SJCRH30 (cell line): ENCODE measurements at places on chromosomes 7 and 10. TPM values are rescaled to one million over a fixed set of nuclear protein-coding genes. Genes with fewer than 3 reads are reported as not detected.

Gene ZC3HAV1L
- 57.1 and 62.4 TPM in 2 replicates for total RNA-seq

Gene NRAP
- not detected in 2 replicates for total RNA-seq

Gene OR9A2
- not detected in 2 replicates for total RNA-seq

Gene SCRN1
- 162 and 171 TPM in 2 replicates for total RNA-seq

Gene SDK1
- total RNA-seq = 3.4 and 6.0 TPM in 2 replicates

GRCh38 chr10:124629415-124629814, 114.8 kb downstream of the FAM53B start:
- H3K27ac ChIP-seq = no peak overlapping the region
- peaks cover 28% of the 10 kb centered on the region for H3K4me1 ChIP-seq
- no peak for DNase-seq
- H3K36me3 ChIP-seq = no peaks in the 10 kb centered on the region

DNA sequence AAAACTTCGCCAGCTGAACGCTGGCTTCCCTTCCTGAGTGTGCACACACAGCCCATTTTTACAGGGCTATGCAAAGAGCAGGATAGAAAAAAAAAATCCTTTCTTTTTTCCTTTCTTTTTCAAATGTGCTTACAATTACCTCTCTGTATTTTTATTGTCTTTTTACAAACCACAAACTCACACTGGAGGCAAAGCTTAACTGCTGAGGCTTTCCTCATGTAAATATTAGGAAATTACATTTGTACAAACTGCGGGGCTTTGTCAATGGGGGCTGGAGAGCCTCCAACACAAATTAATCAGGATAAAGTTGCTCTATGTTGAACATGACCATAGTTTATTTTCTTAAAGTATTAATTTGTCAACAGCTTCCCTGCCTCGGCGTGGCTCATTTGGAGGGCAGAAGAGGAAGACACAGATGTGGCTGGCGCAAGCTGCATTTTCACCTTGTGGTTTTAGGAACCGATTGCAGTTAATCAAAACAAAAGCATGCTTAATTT, 411.7 kb upstream of the MKI67 start:
- DNase-seq = peak; percentile 32
- no peak overlapping the region for H3K4me3 ChIP-seq
- no peaks in the 10 kb centered on the region; the same call in 1 of the 2 replicates for H3K4me1 ChIP-seq
- no peaks in the 10 kb centered on the region for H3K36me3 ChIP-seq
- no peak overlapping the region for H3K27ac ChIP-seq

- H3K4me3 ChIP-seq = no peak overlapping the region
- no peaks in the 10 kb centered on the region for H3K27me3 ChIP-seq
- H3K36me3 ChIP-seq = no peaks in the 10 kb centered on the region
- H3K4me1 ChIP-seq = no peaks in the 10 kb centered on the region
- no peak for DNase-seq
Measured at GRCh38 chr7:81201188-81201587, 282.3 kb upstream of the SEMA3C start.

DNA sequence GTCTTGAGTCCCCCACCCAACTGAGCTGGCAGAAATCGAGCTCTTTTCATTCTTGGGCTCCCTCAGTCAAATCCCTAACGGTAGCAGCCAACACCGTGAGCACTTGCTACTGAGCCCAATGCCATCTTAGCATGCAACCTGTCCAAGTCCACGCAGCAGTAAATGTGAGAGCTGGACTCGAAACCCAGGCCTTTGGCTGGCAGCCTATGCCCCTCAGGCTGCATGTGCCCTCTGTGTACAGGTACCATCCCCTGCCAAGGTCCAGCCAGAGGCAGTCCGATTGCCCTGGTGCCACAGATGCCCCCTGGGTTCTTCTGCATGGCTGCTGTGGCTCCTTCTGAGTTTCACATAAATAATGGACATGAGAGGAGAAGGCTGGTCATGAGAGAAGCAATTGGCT, 1.2 kb upstream of the TMEM273 start:
- no peak for DNase-seq
- H3K27me3 ChIP-seq = no peaks in the 10 kb centered on the region
- H3K27ac ChIP-seq = no peak overlapping the region
- H3K4me3 ChIP-seq = no peak overlapping the region
- H3K36me3 ChIP-seq = no peaks in the 10 kb centered on the region

DNA sequence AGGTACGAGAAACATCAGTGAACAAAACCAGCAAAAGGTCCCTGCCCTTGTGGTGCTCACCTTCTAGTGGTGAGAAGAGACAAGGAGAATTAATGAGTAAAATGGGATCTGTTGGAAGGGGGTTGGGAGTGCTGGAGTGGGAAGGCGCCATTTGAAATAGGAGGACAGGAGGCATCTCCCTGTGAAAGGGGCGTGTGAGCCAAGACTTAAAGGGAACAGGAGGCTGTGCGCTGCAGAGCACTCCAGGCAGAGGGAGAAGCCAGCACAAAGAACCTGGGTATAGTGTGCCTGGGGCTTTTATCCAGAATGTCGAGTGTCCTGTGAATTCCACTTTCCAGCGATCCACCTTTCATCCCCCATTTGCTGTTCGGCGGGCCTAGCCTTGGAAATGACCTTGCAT, 497.9 kb upstream of the GALNT17 start:
- no peak overlapping the region for H3K4me3 ChIP-seq
- no peaks in the 10 kb centered on the region for H3K36me3 ChIP-seq
- H3K4me1 ChIP-seq = no peaks in the 10 kb centered on the region
- H3K27me3 ChIP-seq = no peaks in the 10 kb centered on the region

- H3K4me1 ChIP-seq = no peaks in the 10 kb centered on the region
- no peak overlapping the region for H3K4me3 ChIP-seq
- H3K36me3 ChIP-seq = no peaks in the 10 kb centered on the region
- DNase-seq = peak; percentile 58
- H3K27me3 ChIP-seq = no peaks in the 10 kb centered on the region
- H3K27ac ChIP-seq = no peak overlapping the region
Measured at GRCh38 chr7:158595068-158595467, 7.4 kb upstream of the PTPRN2 start.

DNA sequence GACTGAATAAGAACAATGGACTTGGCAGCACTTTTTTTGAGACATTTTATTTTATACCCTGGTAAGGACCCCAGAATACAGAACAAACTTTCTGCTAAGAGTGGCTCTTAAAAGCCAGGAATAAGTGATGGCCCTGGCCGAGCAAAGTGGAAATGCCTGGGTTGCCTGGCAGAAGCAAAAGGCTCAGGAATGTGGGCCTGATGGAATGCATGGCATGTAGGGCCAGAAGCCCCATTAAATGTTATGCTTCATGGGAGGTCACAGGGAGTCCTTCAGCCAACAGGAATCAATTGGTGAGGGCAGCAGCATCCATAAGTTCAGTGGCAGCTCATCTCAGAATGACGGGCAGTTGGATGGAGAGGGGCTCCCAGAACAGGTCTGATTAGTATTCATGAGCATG, 301.5 kb upstream of the CACNA2D1 start:
- no peak overlapping the region for H3K4me3 ChIP-seq
- H3K4me1 ChIP-seq = peaks cover 10% of the 10 kb centered on the region
- H3K36me3 ChIP-seq = no peaks in the 10 kb centered on the region

GRCh38 chr10:9951481-9952257, 1066.0 kb upstream of the CELF2 start:
- no peak overlapping the region for H3K27ac ChIP-seq
- H3K27me3 ChIP-seq = no peaks in the 10 kb centered on the region
- H3K4me1 ChIP-seq = no peaks in the 10 kb centered on the region
- no peak overlapping the region for H3K4me3 ChIP-seq

DNA sequence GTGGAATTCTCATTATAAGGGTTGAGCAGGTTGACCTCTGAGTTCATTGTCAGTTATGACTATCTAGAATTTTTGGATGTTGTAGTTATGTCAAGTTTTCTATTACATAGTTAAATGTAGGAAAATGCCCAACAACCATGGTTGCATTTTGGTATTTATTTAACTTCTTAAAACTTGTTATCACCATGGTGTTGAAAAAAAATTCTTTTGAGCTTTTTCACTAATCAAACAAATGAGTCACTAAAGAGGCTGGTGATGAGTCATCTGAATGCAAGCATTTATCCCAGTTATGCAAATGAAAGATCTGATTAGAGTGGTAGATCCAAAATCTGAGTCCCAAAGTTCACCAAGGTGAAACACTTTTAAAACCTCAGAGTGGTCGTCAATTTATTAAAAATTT, 624.7 kb upstream of the IGFBP3 start:
- no peak for DNase-seq
- no peaks in the 10 kb centered on the region for H3K27me3 ChIP-seq
- no peak overlapping the region for H3K4me3 ChIP-seq
- no peaks in the 10 kb centered on the region for H3K36me3 ChIP-seq

DNA sequence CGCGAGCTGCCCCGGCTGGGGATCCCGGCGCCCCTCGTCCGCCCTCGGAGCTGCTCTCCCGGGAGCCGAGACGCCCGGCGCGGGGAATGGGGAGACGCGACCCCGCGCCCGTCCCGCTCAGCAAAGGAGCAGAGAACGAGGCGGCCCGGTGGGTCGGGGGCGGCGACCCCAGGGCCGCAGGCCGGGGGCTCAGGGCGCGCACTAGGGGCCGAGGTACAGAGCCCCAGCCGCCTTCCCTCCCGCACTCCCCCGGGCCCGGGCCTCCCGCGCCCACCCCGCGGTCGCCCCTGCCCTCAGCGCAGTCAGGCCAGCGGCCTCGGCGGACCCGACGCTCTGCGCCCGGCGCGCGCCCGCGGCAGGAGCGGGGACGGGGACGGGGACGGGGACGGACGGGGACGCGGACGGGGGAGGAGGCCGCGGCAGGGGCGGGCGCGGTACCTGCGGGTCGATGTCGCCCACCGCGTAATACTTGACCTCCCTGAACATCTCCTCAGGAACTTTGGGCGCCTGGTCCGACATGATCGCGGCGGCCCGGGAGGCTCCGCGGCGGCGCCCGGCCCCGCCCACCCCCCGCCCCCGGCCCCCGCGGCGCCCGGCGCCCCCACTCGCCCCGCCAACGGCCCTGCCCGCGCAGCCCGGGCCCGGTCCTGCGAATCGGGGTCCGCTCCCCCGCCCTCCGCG, 373 bp downstream of the PAXIP1 start:
- H3K4me3 ChIP-seq = peak overlapping the region; percentile 99
- H3K27me3 ChIP-seq = no peaks in the 10 kb centered on the region
- peak overlapping the region; percentile 98 for H3K27ac ChIP-seq
- peak; percentile 58 for DNase-seq
- H3K36me3 ChIP-seq = peaks cover 15% of the 10 kb centered on the region

DNA sequence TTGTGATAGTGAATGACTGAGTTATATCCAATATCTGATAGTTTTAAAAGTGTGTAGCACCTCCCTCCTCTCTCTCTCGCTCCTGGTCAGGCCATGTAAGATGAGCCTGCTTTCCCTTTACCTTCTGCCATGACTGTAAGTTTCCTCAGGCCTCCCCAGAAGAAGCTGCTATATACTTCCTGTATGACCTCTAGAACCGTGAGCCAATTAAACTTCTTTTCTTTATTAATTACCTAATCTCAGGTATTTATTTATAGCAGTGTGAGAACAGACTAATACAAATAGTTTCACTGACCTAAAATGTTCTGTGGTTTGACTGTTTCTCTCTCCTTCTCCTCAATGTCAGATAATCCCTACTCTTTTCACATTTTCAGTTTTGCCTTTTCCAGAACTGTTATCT, 321.3 kb upstream of the MBL2 start:
- no peak overlapping the region for H3K4me3 ChIP-seq
- no peaks in the 10 kb centered on the region for H3K36me3 ChIP-seq
- H3K4me1 ChIP-seq = no peaks in the 10 kb centered on the region
- H3K27me3 ChIP-seq = no peaks in the 10 kb centered on the region
- no peak overlapping the region for H3K27ac ChIP-seq
- no peak for DNase-seq

DNA sequence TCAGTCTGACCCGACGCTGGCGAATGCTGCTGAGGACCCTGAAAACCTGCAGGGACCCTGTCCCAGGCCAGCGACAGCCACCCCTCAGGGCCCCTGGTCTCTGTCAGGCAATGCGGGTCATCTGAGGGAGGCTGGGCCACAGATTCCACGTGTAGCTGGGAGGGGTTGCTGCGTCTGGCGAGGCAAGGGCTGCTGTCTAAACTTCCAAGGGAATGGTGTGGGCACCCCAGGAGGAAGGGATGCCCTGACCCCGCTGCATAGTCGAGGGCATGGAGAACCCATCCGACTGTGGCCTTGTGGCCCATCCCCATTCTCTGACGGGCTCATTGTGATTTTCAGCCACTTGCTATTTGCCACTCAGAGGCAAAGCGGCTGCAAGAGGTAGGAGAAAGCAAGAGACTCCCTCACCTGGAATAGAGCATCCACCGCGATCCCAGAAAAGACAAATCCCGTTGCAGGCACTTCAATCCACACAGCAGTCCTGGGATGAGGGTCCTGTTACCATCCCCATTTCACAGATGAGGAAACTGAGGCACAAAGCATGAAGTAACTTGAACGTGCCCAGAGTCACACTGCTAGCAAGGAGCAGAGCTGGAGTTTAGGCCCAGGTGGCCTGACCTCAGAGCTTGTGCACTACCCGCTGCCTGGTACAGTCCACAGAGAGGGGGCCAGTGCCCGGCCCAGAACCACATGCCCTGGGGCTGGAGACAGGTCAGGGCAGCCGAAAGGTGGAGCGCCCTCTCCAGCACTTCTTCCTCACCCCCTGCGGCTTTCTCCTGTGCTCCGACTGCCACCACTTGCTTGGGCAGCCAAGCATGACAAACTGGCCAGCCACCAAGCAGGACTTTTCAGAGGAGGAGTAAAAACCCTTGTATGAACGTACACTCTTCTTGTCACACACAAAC, 163.8 kb upstream of the KLF14 start:
- H3K4me3 ChIP-seq = no peak overlapping the region
- no peak for DNase-seq
- H3K4me1 ChIP-seq = peaks cover 14% of the 10 kb centered on the region
- no peaks in the 10 kb centered on the region for H3K27me3 ChIP-seq

- H3K27me3 ChIP-seq = no peaks in the 10 kb centered on the region
- DNase-seq = no peak
- no peak overlapping the region for H3K27ac ChIP-seq
- no peaks in the 10 kb centered on the region for H3K36me3 ChIP-seq
Measured at GRCh38 chr7:71311576-71311975, 179.6 kb downstream of the GALNT17 start.

- no peak overlapping the region for H3K27ac ChIP-seq
- H3K36me3 ChIP-seq = no peaks in the 10 kb centered on the region
- no peak overlapping the region for H3K4me3 ChIP-seq
- DNase-seq = peak; percentile 78
Measured at GRCh38 chr7:66696774-66697191, 43.8 kb upstream of the RABGEF1 start.

DNA sequence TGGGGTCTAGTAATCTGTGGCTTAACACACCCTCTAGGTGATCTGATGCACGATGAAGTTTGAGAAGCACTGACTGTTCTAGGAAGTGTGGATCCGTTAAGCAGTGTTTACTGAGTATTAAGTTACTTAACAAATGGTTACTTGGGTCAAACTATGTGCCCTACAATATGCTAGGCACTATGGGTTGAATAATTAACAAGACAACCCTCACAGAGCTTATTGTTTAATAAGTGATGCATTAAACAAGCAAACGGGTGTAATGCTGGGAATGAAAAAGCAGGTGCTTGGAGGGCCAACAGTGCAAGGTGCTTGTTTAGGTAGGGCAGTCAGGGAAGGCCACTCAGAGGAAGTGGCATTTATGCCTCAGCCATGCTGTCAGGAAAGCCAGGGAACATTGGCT, 378.0 kb upstream of the PODXL start:
- no peaks in the 10 kb centered on the region for H3K4me1 ChIP-seq
- H3K4me3 ChIP-seq = no peak overlapping the region
- H3K36me3 ChIP-seq = no peaks in the 10 kb centered on the region

GRCh38 chr10:1047937-1048336, 982 bp downstream of the IDI1 start:
- peak overlapping the region; percentile 83 for H3K27ac ChIP-seq
- peak; percentile 22 for DNase-seq
- peak overlapping the region; percentile 70 for H3K4me3 ChIP-seq
- H3K27me3 ChIP-seq = no peaks in the 10 kb centered on the region
